Stimulated activated CD4-positive, alpha-beta T cell treated with anti-CD3 and anti-CD28 coated beads, Interleukin-12 subunit alpha, Interleukin-12 subunit beta, amount 100 ng/mL, for 24 hours (primary cell): ENCODE measurements at places on chromosomes 6 and 20.

GRCh38 chr6:142592876-142593275, 291.1 kb downstream of the ADGRG6 start:
- no peak for DNase-seq

DNA sequence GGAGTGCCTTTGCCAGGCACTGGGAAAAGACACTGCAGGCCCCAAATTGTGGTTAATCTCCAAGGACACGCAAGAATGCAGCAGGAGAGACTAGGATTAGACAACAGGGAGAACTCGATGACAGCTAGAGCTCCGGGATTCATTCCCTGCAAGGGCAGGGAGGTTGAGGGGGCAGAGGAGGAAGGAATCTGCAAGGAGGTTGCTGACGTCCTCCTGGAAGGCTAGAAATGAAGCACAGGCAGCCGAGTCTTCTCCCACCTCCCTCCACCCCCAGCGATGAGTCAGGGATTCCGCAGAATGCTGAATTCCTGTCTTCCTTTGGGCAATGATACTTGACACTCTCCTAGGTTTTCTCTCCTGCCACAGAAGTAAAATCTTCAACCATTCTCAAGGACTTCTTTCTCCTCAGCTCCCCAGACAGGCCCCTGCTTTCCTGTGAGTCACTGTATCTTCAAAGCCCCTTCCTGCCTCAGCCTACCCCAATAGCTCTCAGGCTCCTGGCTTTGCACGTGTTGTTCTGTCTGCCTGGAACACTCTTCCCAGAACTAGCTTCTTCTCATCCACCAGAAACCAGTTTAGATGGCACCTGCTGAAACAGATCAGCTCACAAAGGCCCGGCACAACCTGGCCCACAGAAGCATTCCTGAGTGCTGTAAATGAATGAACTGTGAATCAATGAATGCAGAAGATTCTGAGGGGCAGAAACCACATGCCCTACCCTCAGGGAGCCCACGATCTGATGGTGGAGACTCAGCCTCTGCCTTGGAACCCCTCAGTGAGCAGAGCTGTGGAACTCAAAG, 85.6 kb downstream of the MRPL14 start:
- no peak for DNase-seq

DNA sequence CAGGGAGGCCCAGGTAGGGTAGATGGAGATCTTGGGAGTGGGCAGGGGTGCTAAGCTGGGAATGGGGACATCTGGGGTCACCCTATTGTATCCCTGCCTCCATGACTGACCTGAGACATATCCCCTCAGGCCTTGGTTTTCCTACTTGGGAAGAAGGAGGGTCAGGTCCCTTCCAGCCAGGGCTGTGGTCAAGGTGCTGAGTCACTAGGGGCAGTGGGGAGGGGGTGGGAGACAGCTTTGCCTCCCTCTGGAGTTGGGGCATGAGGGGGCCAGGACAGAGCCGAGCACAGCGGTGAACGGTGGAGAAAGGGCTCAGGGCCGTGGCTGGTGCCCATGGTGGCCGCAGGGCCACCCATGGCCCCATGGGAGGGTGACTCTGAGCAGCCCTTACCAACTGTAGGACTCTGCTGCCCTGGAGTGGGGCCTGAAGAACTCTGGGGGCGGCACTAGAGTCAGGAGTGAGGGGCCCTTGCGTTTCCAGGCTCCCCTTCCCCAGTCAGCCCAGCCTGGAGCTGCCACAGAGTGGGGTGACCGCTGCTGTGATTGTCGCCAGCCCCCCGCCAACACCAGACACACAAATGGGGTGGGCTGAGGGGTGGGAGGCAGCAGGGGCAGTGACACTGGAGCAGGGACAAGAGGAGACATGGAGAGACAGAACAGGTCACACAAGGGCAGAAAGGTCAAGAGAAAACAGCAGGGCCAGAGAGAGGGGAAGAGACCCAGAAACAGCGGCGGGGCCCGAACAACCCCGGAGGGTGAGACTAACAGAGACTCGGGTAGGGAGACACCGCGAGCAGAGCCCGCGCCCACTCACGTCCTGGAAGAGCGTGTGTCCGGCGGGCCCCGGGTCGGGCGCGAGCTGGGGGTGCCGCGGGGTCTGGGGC, 576 bp downstream of the NECAB3 start:
- no peak for DNase-seq

DNA sequence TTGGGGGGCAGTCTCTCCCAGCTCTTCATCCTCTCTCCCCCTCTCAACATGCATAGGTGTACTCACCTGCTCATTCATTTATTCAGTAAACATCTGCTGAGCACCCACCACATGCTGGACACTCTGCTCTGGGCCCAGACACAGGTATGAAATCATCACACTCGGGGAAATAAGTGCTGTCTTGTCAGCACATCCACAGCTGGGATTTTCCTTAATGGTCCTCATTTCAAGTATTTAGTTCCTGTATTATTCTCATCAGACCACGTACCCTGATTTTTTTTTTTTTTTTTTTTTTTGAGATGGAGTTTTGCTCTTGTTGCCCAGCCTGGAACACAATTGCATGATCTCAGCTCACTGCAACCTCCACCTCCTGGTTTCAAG, 19.4 kb downstream of the RAB5IF start:
- DNase-seq = no peak

DNA sequence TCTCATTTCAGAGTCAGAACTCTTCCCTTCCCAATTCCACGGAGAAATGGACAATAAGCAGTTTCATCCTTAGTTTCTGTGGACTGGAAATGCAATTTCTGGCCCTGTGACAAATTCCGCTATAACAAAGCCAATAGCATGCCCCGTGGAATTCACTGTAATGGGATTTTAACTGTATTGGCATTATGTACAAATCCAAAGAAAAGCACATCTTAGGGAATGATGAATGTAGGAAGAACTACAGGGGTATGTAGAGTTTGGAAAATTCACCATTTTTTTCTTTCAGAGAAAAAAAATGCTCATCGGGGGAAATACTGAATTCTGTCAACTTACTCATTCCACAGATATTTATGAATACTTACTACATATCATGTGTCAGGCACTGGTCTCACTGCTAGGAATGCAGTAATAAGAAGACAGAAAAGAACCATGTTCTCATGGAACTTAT, 43.5 kb downstream of the KIF6 start:
- no peak for DNase-seq

GRCh38 chr6:95515975-95516374, 61.4 kb upstream of the MANEA start:
- no peak for DNase-seq

GRCh38 chr6:101537753-101538316, 144.3 kb downstream of the GRIK2 start:
- no peak for DNase-seq

GRCh38 chr6:80642452-80642851, 536.0 kb downstream of the BCKDHB start:
- DNase-seq = no peak

DNA sequence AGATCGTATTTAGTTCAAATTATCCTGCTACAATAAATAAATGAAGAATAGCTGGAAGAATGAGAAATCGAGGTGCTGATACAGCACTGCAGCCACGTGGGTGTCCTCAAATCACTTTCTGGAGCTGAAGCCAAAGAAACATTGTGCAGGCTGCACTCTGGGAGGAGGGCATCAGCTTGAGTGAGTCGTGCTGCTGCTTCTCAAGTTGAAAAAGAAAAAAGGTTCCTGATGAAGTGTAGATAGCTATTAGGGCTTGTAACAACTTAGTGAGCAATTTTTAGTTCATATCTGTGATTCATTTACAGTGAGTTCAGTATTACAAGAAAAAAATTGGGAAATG, 40.5 kb downstream of the DSE start:
- DNase-seq = no peak

- DNase-seq = no peak
These were observed 26.7 kb upstream of the TTPAL start for GRCh38 chr20:44448753-44449546.

- no peak for DNase-seq
These were observed 42.9 kb upstream of the UST start for GRCh38 chr6:148703900-148704299.

DNA sequence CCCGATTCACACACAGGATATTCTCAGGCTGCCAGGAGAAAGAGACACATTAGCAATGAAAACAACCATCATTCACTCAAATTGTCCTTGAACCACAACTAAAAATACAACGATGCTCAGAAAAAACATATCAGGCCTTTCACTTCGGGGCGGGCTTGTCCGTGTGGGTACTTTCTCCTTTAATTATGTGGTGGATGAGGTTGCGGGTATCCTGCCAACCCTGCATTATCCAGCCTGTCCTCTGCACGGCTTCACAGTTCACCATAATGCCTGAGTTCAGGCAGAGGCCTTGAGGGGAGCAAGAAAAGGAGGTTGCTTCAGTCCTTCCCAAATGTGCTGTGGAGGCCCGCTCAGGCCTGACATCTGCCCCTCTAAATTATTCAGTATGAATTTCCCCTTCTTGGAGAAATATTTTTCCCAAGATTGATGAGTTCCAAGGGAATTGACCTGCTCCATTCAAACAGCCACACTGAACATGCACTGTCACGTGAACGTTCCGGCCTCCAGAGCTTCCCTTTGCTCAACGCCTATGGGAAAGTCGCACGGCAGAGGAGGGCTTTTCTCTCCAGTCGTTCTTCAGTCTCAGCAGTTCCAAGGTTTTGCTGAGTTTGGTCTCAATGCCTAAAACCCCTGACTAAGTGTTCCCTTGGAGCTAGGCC, 70.3 kb downstream of the MYLK4 start:
- DNase-seq = no peak
